ENCODE measurements at places on chromosomes 3 and 15.

DNA sequence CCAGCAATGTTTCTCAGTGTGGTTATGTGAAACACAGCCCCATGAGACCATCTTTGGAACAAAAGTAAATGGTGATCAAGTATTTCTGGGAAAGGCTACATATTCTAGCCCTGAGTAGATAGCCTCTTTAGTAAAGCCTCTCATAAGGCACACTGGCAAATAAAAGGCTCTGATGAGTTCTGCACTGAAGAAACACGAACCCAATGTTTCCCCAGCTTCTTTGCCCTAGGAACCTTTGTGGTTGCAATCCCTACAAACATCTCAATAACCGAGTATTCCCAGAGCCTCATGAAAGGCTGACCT is 41.8 kb downstream of the RAB6B start:
- DNase-seq = no peak

DNA sequence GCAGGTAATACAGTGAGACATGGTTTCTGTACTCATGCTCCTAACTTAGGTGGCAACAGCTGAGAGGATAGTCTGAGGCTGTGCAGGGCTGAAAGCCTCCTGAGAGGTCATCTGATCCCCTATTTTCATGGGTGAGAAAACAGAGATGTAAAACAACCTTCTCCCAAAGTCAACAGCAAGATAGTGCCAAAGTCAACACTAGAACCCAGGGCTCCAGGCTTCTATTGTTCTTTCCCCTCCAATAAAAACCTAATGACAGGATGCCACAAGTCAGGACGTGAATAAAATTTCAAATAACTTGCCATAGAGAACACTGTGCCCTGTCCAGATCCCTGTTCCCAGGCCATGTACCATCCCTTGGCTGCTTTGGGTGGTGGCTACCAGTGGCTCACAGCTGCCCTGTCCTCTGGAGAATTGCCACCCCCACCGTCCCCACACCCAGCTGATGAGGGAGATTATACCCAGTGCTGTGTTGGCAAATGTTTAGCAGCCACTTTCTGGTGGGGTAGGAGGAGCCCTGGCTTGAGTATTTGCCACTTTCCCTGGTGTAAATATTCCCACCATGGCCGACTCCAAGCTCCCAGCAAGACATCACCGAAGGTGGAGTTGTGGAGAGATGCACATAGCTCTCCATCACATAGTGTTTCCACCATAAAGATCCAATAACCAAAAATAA is 54.8 kb downstream of the SRGAP3 start:
- DNase-seq = no peak

DNA sequence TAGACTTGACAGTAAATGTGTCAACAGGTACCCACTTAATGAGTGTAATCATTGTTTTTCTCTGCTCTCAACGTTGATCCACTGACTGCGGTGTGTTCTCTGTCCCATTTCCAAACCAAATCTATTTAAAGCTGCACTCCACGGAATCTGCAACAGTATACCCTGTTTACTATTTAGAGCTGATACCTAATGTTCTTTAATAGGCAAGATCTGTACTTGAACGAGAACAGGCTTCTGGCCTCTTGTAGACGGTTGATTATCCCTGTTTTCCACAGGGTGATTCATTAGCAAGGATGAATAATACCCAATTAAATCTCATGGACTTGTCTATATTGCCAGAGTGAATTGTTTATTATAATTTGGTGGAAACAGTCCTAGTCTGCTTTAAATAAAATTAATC is 189.9 kb downstream of the LPP start:
- DNase-seq = no peak

DNA sequence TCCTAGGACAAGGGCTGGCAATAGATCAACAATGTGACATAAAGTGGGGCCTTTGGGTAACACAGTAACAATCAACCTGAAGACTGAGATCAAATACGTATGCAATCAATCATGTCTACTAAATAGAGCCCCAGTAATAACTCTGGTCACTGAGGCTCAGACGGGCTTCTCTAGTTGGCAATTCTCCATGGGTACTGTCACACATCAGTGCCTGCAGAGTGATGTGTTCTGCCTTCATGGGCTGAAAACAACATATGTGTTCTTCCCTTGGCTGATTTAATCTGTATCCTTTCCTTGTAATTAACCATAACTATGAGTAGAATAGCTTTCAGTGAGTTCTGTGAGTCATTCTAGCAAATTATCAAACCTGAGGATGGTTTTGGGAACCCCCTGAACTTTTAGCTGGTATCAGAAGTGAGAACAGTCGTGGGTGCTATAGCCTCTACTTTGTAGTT is 113.6 kb downstream of the TMCO5A start:
- DNase-seq = no peak

- DNase-seq = no peak
These were observed 150.3 kb upstream of the SOX2 start for GRCh38 chr3:181561139-181562031.

- DNase-seq = no peak
These were observed 113.8 kb downstream of the ITPR1 start for GRCh38 chr3:4606911-4607310.

DNA sequence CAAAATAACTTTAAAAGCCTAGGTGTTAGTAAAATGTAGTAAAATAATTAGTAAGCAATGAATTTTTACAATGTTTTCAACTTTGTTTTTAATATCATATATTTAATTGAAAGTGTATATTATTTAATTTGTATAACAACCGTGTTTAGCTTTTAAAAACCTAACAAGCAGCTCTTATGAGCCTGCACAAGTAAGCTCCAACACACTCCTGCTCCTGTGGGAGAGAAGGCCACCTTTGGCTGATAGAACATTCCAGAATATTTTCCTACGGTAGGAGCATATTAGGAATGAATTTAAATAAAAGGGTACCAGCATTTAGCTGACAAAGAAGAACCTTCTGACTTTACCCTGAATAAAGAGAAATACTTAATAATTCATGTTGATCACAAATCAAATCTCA is 40.3 kb upstream of the TM4SF1 start:
- no peak for DNase-seq

DNA sequence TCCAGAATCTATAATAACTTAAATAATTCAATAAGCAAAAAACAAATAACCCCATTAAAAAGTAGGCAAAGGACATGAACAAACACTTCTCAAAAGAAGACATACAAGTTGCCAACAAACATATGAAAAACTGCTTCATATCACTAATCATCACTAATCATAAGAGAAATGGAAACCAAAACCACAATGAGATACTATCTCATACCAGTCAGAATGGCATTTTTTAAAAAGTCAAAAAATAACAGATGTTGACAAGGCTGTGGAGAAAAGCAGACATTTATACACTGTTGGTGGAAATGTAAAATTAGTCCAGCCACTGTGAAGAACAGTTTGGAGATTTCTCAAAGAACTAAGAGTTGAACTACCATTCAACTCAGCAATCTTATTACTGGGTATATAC is 19.5 kb upstream of the ZMAT3 start:
- DNase-seq = no peak

DNA sequence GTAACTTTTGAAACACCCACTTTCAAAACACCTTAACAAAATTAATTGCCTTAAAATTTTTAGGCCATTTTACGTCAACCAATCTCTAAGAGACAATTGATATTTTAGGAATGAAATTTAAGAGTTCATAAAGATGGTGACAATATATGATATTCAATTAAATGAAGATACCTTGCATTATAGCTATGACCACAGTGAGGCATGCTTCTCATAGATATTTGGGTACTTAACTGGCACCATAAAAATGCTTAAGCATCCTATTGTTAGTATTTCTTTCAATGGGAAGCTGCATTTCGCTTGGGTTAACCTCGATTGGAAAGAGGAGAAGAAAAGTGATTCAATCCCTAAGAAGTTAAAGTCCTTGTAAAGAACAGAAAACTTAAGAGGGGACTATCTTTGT is 209.0 kb downstream of the GAP43 start:
- no peak for DNase-seq

GRCh38 chr3:63818282-63819150 is 583 bp upstream of the C3orf49 start:
- DNase-seq = peak; percentile 28

DNA sequence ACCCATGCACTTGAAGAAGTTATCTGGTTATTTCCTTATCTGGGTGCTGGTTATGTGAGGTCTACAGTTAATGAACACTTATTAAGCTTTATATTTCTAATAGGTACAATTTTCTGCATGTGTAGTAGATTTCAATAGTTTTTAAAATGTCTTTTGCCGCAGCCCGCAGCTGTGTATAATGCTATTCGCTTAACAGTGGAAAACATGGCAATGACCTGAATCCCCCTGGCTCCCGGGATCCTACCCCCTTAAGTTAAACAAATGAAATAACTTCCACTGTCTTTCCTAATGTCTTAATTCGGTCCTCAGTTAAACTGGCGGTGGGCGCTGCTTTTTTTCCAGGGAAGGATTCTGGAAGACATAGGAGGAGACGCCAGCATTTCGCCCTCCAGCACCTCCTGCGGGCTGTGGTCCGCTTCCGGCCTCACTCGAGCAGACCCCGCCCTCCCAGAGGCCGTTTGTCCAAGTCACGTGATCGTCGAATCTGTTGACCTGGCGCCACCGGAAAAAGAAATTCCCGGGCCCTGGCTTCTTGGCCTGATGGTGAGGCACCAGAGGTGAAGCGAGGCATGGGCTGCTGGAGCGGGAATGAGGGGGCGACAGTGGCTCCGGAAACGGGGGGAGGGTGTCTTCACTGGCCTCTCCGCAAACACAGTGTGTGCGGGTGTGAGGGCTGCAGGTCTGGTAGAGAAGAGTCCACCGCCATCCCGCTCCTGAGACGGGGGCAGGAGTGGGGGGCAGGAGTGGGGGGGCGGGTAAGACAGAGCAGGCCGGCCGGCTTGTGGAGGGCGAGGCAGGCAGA is 45.6 kb upstream of the CSPG4 start:
- DNase-seq = peak; percentile 48

DNA sequence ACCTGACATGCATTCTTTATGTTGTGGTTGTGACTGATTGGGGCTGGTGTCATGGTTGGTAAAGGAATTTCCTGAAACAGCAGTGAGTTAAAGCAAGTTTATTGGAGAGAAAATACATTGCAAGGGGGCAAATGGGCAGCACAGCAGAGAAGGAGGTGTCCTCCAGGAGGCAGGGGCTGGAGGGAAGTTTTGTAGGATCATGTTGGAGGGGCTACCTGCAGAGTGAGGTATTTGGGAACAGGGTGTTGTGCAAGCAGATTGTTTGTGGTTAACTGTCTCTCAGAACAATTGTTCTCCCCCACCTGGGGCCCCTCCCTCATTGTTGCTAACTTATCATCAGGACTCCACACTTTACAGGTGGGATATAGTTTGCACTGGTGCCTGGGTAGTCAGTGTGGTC is 196.0 kb downstream of the NSUN3 start:
- DNase-seq = no peak

DNA sequence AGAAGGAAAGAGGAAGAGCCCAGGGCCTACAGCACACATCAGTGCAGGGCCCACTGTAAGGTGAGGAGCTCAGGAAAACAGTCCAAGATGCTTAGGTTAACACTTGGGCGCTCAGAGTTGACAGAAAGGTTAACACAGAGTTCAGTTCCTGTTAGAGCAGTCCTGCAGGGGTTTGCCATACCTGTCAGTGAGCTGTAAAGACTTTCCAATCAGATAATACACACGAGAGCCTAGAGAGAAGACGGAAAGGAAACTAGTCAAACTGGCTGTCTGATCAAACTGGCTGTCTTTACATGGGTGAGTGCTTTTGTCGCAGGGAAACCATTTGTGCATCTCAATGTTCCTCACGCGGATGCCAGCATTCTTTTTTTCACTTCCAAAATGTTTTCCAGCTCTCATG is 61.4 kb upstream of the ARHGEF26 start:
- no peak for DNase-seq

DNA sequence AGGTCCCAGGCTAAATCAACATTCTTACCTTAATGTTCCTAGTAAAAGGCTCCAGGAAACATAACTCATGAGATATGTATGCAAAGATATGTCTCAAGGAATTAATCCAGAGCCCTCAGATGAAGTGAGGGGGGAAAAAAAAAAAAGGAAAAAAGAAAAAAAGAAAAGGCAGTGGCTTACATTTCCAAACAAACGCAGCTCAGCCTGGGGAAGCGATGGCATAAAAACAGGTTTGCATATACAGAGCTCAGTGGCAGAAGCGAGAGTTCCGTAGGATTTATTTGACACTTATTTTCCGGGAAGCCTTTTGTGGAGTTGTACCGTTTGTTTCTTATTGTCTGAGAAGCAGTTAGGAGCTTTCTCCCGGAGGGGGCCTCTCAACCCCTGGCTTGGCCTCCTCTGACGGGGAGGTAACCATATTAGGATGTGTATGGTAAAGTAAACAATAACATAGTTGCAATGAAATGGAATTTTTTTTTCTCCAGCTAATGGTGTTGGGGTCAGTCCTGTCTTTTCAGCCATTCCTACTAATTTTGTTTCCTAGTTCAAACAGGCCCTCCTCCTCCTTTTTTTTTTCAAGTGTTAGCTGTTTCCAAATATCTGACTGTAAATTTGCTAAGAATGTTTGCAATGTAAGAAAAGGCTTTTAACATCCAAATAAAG is 338.6 kb downstream of the FOXP1 start:
- DNase-seq = no peak

DNA sequence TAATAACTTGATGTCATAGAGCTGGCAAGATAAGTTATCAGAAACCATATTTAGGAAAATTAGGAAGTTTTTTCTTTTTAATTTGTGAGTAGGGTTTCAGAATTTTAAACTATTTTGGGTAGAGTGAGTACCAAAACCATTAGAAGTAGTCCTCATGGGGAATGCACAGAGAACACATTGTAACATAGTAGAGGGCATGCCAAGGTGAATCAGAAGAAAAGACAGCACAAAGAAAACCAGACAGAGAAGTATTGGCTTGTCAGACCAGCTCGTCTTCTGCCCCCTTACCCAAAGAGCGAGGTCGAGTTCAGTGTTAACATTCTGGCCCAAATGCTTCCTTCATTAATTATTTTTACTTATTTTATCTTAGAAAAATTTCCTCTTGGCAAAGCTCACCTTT is 121.3 kb upstream of the SAMMSON start:
- DNase-seq = no peak

- DNase-seq = no peak
These were observed 271.3 kb upstream of the TPRG1 start for GRCh38 chr3:188900421-188900951.

GRCh38 chr3:150068440-150069153 is 97.9 kb upstream of the PFN2 start:
- DNase-seq = no peak

DNA sequence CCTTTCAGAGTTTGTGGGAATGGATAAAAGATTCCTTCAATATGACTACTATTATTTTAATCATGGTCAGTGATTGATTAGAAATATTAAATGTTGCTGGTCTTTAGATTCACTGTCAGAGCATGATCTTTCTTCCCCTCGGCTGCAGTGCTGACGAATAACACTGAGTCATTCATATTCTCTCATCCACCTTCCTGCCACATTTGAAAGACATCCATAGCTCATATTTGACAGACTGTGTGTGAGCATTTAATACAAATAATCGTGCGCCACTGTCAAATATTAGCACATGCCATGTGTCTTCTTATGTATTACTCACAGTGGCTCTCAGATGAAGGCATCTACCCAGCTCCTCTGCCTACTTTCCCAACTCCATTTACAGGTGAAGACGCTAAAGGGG is 476.5 kb upstream of the TPRG1 start:
- DNase-seq = no peak

All from CD4-positive, alpha-beta T cell treated with Interferon gamma for 1 hour (primary cell).